ENCODE measurements at places on chromosomes 3 and 15.
A peak's percentile ranks its signal among the peaks of the same experiment; 100 is the strongest.

DNA sequence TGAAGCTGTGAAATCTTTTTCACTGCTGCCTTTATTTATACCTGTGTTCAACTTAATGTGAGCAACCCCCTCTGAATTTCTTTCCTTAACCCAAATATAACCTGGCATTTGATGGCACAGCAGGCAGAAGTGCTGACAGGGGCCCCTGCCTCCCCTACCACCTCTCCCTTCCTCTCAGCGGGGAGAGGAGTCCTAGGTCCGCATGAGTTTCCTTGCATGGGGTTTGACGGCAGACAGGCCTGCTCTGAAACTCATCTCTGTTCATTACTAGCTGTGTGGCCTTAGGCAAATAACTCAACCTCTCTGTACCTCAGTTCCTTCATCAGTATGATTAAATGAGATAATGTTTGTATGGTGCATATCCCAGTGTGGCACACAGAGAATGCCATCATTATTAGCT lies 79.7 kb downstream of the SEC22A start:
- DNase-seq = no peak

DNA sequence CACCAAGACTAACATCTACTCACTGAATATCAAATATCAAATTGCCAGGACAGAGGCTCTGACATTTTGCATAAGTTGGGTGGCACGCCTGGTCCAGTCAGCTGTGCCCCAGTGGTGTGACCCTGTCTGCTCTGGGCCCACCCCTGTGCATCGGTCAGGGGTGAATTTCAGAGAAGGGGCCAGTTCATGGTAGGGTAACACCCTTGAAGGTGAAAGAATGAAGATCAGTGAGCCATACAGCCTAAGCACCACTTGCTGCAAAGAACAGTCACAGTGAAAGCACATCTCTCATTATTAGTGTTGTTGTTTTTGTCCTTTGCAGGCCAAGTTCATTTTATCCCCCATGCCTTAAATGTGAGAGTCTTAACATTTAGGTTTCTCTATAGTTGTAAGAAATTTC lies 86.8 kb downstream of the MYRIP start:
- DNase-seq = no peak

- no peak for DNase-seq
Observed at GRCh38 chr3:63968612-63969350, 54.5 kb downstream of the PSMD6 start.

DNA sequence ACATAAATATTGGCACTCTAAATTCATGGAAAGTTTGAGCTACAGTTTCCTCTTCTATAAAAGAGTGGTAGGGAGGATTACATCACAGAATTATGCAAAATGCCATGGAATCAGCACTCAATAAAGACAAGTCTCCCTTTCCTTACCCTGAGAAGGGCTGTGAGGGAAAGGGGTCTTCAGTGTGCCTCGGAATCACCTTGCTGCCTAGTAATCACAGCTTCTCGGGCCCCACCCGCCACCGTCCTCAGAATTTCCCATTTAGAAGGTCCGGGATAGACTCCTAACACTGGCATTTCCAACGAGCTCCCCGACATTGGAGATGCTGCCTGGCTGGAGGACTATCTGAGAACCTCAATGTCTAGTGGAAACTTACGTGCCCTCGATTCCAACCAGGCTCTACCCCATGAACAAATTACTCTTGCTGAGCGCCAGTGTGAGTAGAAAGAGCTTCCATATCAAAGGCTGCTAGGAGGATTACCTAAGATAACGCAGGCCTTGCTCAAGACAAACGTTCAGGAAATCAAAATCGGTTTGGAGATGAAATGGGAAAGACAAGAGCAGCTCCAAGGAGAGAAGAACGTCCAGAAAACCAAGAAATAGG lies 92.1 kb upstream of the CHD2 start:
- DNase-seq = peak; percentile 85

DNA sequence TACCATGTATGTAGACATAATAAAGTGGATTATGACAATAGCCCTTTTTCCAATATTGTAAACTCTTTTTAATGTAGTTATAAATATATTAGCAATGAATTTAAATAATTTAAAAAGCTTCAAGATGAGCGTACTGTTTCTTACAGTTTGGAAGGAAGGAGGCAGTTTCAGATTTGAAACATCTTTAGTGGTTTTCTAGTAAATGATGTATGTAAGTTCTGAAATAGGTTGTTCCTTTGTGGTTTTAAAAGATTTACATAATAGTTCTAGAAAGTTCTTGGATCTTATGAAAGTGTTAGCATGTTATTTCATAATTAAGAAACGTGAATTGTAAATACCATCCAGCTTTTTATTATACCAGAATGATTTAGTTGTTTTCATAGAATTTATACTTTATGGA lies 16.0 kb downstream of the DNAJC19 start:
- DNase-seq = no peak

- no peak for DNase-seq
Observed at GRCh38 chr3:56837196-56837955, 35.6 kb upstream of the ARHGEF3 start.

- no peak for DNase-seq
Observed at GRCh38 chr3:172147113-172147818, 107.9 kb downstream of the FNDC3B start.

- DNase-seq = no peak
Observed at GRCh38 chr3:37144806-37145205, 29.6 kb downstream of the LRRFIP2 start.

DNA sequence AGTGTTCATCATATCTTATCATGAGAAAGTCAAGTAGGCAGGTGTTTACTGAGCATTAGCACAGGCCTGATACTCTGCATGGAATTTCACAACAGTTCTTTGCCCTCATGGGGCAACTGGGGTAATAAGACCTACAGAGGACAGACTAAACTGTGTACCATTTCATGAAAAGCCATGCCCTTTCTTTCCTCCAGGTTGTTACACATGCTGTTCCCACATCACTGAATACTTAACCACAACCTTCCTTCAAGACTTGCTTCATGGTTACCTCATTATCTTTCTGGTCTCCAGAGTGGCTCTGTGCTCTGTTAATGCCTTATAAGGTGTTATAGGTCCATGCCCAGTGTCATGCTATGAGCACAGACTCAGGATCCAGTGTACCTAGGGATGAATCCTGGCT lies 28.2 kb upstream of the RSL24D1 start:
- DNase-seq = no peak

DNA sequence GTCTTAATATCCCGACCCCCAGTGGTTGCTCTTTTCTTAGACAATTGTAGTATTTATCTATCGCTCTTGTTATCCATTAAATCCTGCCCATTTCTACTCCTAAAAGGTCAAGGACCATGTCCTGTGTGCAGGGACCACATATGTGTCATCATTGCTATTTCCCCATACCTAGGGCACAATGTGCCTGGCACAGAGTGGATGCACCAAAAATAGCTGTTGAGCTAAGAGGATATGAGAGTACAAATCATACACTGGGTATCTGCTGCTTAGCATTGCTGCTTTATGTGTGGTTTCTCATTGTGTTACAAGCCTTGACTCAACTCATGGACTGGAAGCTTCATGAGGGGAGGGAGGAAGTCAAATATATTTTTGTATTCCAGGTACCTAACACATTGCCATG lies 3.4 kb upstream of the MITF start:
- DNase-seq = peak; percentile 46

- peak; percentile 63 for DNase-seq
Observed at GRCh38 chr3:186821429-186822387, 15.4 kb upstream of the RFC4 start.

DNA sequence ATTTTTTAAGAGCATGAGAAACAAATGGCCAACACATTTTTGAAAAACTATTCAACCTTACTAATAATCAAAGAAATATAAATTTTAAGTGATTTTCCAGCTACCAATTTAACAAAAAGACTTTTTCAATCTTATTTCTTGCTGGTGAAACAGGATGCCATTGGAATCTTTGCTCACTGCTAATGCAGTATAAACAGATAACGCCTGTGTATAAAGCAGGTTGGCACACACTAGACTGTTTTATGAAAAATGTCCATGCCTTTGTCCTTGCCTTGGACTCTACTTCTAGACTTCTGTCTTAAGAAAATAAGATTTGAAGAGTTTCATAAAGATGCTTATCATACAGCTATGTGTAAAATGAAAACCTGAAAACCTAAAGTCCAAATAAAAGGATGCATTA lies 5.0 kb upstream of the VGLL4 start:
- DNase-seq = no peak

DNA sequence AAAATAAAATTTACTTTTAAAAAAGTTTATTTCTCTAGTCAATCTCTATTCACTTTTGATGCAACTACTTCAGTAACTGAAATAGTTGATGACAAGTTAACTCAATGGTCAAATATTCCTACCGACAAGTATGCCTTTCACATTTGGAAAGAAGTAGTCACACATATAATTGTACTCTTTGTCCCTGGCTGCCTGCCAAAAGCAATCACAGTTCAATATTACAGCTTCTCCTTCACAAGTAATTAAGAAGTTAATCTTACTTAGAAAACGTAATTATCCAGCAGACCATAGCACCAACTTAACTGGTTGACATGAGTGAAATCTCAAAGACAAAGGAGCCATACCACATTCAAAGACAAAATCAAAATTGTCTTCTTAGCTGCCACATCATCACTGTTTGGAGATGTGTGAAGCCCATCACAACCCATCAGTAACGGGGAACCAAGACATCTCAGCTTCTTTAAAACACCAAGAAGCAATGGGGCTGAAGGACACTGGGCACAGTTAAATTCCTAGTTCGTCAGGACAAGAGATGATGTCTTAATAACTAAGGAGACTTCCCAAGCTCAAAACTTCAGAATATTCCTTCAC lies 86.1 kb downstream of the PLCH1 start:
- no peak for DNase-seq
